Brain microvascular endothelial cell (primary cell): ENCODE measurements at places on chromosomes 5 and 9.

DNA sequence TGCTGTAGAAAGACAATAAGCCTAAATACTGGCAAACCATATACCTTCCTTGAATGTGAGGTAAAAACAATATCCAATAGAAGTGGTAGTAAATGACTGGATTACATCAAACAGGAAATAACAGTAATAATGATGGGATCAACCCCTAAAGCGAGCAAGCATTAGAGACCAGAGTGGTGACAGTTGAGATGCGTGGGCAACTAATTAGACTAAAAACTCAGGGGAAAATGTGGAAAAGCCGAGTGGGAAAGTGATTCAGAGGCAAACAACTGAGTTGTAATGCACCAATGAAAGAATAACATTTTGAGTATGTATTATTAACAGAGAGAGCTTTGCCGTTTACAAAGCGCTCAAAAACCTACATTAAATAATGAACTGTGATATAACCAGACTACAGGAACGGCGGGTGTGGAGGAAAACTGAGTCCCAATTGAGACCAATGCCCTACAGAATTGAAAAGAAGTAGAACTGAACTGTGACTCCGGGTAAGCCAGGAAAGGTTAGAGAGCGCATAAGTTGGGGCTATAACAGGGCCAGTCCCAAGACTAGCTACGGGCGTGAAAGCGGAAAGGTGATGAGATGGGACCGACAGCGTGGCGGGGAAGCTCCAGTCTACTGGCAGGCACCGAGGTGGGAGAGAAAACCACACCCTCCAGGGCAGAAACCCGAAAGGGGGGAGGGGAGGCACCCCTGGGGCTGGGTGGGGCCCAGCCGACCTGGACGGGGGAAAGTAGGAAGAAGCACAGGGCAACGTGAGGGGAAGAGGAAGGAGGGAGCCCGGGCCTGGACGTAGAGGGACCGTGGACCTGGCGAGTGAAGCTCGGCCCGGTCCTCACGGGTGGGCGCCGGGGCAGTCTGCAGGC lies 592 bp downstream of the UBAP2 start:
- no peak for DNase-seq

DNA sequence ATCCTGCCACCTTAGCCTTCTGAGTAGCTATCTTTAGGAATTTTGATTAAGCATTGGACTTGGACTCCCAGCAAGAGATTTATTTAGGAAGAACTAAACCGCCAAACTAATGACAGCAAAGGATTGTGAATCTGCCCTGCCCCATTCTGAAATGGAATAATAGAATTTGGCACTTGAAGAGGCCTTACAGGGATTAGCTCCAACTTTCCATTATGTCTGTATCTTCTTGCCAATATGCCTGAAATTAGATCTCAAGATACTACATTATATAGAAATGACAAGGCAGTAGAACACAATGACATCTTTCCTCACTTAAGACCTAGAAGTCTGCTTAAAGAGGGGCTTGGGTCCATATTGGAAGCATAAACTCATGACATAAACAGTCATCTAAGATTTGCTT lies 77.0 kb upstream of the DPYSL3 start:
- DNase-seq, result no peak

- no peak for DNase-seq
Measured at GRCh38 chr9:29213417-29214153, 1640.3 kb upstream of the C9orf72 start.

GRCh38 chr5:92308679-92309078 lies 925.6 kb upstream of the ARRDC3 start:
- DNase-seq, result no peak

GRCh38 chr9:15717290-15717967 lies 164.6 kb downstream of the CCDC171 start:
- no peak for DNase-seq

GRCh38 chr5:85868070-85868469 lies 749.7 kb upstream of the COX7C start:
- DNase-seq, result no peak
